ENCODE measurements at places on chromosomes 5 and 9.

GRCh38 chr9:121686930-121687541 is 35.6 kb downstream of the DAB2IP start:
- peak; percentile 90 for DNase-seq

DNA sequence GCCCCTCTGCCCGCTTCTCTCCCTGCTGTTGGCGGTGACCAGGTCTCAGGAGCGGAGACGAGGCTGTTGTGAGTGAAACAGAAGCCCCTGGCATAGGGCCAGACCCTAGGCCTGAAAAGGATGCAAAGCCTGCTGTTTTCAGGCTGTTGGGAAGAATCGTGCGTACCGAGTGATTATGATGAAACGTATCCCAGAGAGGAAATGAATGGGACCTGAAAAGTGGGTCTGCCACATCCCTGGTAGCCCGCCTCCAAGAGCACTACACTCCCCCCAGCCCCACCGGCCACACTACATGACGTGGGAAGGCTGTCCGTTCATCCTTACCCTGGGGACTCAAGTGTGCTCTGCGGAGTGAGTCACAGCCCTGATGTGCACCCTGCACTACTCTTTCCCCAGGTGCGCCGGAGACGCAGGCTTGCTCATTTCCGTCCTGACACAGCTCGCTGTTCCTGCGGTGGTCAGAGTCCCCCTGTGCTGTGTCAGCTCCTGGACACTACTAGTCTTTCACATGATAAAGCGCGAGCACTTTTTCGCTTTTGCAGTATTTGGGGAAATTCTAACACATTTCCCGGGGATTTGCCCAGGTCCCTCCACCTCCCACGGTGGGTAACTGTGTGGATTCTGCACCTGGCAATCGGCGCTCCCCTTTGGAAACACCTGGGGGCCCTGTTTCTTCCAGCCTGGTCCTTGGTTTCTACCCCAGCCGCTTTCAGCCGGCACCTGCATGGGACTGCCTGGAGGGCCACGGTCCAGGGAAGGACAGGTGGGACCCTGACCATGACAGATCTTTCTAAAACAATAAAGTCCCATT is 91.5 kb downstream of the ANKRD33B start:
- no peak for DNase-seq

- DNase-seq = no peak
Observed at GRCh38 chr5:147831465-147831864, at the start of gene SPINK1. SPINK1 (minus strand) TSS chr5:147831671; CDS start chr5:147831577, 94 bp downstream.

- DNase-seq = no peak
Observed at GRCh38 chr5:82151204-82151603, 127.0 kb downstream of the RPS23 start.

DNA sequence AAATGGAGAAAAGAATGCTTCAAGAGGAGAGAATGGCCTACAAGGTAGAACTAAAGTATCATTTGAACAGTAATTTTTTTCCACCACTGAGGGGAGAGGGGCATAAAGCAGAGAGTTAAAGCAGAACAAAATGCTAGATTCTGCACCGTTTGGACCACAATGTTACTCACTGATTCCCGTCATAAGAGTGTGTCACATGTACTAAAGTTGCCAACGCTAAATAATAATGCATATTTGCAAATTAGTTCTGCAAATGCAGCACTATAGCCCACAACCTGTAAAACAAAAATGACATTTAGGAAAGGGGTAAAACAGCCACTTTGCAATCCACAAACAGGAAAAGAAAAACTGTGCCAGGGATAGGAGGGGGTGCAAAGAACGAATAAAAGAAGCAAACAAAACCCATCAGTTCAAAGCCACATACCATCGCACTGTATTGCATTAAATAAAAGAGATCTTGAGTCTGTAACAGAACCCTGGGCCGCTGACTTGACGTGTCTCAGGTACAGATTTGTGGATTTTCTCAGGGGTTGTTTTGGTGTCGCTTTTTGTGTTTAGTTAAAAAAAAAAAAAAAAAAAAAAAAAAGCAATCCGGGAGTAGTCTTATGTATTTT is 7.7 kb upstream of the NFIB start:
- DNase-seq = no peak

DNA sequence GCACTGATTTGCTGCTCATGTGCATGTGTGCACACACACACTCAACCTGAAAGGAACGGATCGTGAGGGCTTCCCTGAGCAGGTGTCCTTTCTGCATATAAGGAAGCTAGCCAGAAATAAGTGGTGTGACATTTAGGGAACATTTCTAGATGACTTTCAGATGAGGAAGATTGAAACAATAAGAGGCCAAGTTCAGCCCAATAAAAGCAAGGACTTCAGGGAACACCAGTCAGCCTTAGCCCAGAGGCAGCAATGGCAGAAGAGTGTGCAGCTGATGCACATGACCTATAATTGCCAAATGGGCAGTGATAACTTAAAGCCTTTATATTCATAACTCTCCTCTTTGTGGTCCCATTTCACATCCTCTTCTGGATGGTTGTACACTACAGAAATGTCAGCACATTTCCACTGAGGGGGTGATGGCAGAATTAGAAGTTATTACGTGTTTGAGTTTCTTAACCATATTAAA is 255.5 kb downstream of the TRIM32 start:
- no peak for DNase-seq

GRCh38 chr9:132745756-132746709 is 75.8 kb downstream of the GTF3C4 start:
- DNase-seq = no peak

DNA sequence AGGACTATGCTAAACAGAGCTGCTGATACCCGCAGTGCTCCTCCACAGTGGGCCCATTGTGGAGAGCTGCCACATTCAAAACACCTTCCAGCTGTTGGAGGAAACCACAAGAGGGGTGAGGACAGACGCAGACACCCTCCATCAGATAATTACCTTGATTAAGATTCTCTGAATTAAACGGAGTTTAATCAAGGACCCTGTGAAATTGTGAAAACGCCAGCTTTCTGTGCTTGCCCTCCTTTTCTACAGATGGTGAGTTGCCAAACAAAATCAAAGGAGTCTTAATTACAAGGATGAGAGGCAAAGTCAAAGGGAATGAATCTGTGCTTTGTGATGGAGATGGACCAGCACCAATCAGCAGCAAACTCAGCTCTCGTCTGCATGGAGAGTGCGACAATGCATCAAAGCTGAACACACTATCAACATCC is 596.1 kb downstream of the ELAVL2 start:
- no peak for DNase-seq

GRCh38 chr9:37747271-37747753 is 6.3 kb upstream of the TRMT10B start:
- peak; percentile 88 for DNase-seq

GRCh38 chr5:111280282-111280951 is 56.2 kb downstream of the CAMK4 start:
- DNase-seq = no peak

GRCh38 chr5:2991884-2992283 is 240.4 kb upstream of the IRX2 start:
- no peak for DNase-seq

GRCh38 chr5:57937025-57937424 is 454.4 kb upstream of the ACTBL2 start:
- DNase-seq = peak; percentile 35

GRCh38 chr5:34822956-34823715 is 15.8 kb upstream of the TTC23L start:
- DNase-seq = no peak

DNA sequence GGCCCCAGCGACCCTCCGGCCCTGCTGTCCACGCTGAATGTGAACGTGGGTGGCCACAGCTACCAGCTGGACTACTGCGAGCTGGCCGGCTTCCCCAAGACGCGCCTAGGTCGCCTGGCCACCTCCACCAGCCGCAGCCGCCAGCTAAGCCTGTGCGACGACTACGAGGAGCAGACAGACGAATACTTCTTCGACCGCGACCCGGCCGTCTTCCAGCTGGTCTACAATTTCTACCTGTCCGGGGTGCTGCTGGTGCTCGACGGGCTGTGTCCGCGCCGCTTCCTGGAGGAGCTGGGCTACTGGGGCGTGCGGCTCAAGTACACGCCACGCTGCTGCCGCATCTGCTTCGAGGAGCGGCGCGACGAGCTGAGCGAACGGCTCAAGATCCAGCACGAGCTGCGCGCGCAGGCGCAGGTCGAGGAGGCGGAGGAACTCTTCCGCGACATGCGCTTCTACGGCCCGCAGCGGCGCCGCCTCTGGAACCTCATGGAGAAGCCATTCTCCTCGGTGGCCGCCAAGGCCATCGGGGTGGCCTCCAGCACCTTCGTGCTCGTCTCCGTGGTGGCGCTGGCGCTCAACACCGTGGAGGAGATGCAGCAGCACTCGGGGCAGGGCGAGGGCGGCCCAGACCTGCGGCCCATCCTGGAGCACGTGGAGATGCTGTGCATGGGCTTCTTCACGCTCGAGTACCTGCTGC is 839 bp downstream of the KCNV2 start:
- no peak for DNase-seq

- no peak for DNase-seq
Observed at GRCh38 chr9:106644661-106645060, 218.3 kb upstream of the ZNF462 start.

- DNase-seq = no peak
Observed at GRCh38 chr5:10747678-10748622, 13.1 kb downstream of the DAP start.

- no peak for DNase-seq
Observed at GRCh38 chr9:132969783-132970182, 8.7 kb upstream of the GFI1B start.

DNA sequence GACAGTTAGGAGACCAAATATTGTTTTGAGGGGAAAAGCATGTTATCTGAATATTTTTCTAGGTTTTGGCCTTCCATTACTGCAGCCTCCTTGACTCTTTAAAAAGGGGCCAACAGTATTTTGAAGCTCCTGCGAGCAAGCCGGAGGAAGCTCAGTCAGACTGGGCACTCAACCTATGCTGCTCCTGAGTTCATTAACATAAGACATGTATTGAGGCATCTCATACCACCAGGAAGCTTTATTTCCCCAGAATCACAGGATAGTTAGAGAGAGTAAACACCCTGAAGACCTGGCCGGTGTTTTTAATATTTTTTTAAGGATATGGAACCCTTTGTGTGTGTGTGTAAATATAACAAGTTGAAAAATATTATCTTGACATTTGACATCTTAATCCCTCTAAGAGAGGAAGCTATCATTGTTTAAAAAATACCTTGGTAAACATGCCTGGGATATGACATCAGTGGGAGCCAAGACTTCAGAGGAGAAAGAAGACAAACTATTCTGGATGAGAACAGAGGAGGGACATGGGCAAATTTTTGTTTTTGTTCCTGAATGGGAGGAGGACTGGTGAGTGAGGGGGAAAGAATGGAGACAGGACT is 139.3 kb upstream of the SLIT3 start:
- no peak for DNase-seq

DNA sequence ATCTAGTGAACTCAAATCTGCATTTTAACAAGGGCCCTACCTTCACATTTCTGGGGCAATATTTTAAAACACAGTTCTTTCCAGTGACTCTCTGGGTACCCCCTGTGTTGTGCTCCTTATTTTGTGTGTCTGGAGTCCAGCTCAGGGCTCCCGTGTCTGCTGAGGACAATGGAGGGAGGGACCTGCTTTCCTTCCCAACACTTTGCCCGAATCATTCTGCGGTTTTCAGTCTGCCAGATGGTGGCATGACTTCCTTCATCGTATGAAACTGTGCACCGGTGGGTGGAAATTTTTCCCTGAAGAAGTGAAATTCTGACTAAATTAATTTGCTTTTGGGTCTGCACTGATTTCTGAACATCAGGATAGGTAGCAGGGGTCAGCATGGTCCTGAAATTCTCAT is 153.6 kb upstream of the CD180 start:
- peak; percentile 24 for DNase-seq

GRCh38 chr9:28032268-28032590 is 458.9 kb upstream of the C9orf72 start:
- no peak for DNase-seq

DNA sequence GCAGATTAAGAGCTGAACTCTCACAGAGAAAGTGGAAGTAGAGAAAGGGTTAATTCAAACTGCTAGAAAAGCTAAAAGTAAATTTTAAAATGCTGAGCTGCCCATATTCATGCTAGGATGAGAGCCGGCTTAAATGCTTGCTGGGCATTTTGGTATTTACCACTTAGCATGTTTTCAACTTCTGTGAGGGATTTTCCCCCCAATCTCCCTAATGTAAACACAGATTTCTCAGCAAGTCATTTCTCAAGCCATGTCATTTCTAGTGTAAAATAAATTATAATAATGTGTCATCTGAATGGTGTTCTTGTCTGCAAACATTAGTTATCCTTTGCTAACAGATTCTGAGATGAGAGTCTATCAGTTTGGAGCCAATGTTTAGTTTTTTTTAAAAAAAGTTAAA is 22.3 kb downstream of the RPS23 start:
- no peak for DNase-seq

- no peak for DNase-seq
Observed at GRCh38 chr5:109566361-109566760, 123.4 kb upstream of the MAN2A1 start.

- DNase-seq = no peak
Observed at GRCh38 chr5:127886-128285, 35.9 kb downstream of the PLEKHG4B start.

- DNase-seq = no peak
Observed at GRCh38 chr5:137027758-137028157, 471.4 kb downstream of the SPOCK1 start.

- DNase-seq = no peak
Observed at GRCh38 chr5:98769959-98770208, 3.6 kb upstream of the RGMB start.

DNA sequence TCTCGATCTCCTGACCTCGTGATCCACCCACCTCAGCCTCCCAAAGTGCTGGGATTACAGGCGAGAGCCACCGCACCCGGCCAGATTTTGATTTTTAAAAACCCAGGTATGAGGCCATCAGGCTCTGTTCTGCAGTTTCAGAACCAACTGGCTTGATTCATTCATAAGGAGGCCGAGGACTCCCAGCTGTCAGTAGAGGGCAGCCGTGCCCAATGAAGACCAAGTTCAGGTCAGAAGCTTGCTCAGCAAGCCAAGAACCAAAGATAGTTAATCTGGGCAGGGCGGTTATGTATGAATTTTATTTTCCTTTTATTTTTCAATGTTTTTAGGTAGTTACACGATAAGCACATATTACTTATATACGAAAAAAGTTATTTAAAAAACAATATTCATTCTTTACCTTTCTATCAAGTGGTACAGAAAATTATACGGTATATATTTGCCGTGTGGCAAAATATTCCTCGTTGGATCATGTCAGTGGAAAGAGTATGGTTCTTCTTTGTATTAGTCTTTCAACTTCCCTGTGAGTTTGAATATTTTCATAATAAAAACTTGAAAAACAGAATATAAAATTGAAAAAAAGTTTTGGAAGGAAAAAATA is 18.0 kb downstream of the MGAT1 start:
- peak; percentile 89 for DNase-seq

GRCh38 chr5:7664208-7664607 is 186.7 kb downstream of the CFAP90 start:
- DNase-seq = no peak

GRCh38 chr5:107512029-107512428 is 158.7 kb downstream of the EFNA5 start:
- no peak for DNase-seq

DNA sequence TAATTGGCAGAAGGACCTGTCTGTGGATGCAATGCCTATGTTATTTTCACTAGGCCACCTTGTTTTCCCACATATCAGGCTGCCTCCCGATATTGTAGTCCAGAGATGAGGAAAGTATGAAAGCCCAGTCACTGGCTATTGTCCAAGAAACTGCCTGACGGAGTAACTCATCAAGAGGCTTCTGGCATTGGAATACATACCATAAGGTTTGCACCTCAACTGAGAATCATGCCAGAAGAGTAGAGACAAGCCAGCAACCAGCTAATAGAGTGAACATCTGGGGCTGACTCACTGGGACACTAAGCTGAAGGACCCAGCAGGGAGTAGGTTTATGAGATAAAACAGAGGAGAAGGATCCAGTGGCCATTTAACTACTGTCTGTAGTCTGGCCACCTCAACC is 137.2 kb upstream of the FST start:
- peak; percentile 77 for DNase-seq

GRCh38 chr5:179223961-179224360 is 121.3 kb downstream of the ADAMTS2 start:
- DNase-seq = no peak

All from GM03348 (cell line).